ENCODE measurements at places on chromosomes 1 and 21. TPM values are rescaled to one million over a fixed set of nuclear protein-coding genes. Genes with fewer than 3 reads are reported as not detected.

DNA sequence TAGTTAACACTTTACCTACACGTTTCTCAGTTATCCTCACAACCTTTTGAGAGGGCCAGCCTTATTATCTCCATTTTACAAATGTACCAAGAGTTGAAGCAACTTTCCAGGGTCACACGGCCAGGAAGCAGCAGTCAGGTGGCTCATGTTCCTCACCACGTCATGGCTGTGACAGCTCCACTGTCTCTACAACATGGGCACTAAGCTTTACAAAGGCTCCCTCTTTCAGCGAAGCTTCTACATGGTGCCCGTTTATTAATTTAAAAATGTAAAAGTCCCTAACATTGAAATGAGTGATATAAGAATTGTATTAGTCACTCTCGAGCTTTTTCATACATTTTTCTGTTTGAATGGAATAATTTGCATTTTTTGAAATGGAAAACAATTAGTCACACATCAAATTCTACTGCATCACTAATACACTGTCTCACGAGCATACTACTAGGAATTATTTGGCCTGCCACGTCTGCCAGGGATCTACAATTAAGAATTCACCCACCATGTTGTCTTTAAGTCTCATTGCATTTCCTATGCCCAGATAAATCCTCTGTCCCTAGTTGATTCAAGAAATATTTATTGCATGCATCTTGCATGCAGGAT, 28.4 kb upstream of the LIN9 start:
- H3K36me3 ChIP-seq: no peaks in the 10 kb centered on the region
- no peaks in the 10 kb centered on the region for H3K27me3 ChIP-seq
- H3K4me1 ChIP-seq: no peaks in the 10 kb centered on the region
- no peak overlapping the region for H3K27ac ChIP-seq
- DNase-seq: no peak

- DNase-seq: no peak
- H3K4me1 ChIP-seq: no peaks in the 10 kb centered on the region
- H3K27ac ChIP-seq: no peak overlapping the region
- H3K4me3 ChIP-seq: no peak overlapping the region
These were observed 76.3 kb downstream of the ADARB1 start for GRCh38 chr21:45150638-45151131.

- H3K27ac ChIP-seq: no peak overlapping the region
- H3K36me3 ChIP-seq: no peaks in the 10 kb centered on the region
- H3K27me3 ChIP-seq: no peaks in the 10 kb centered on the region
- no peak overlapping the region for H3K4me3 ChIP-seq
- no peaks in the 10 kb centered on the region for H3K4me1 ChIP-seq
- DNase-seq: no peak
These were observed 38.8 kb upstream of the ADORA3 start for GRCh38 chr1:111542187-111542586.

DNA sequence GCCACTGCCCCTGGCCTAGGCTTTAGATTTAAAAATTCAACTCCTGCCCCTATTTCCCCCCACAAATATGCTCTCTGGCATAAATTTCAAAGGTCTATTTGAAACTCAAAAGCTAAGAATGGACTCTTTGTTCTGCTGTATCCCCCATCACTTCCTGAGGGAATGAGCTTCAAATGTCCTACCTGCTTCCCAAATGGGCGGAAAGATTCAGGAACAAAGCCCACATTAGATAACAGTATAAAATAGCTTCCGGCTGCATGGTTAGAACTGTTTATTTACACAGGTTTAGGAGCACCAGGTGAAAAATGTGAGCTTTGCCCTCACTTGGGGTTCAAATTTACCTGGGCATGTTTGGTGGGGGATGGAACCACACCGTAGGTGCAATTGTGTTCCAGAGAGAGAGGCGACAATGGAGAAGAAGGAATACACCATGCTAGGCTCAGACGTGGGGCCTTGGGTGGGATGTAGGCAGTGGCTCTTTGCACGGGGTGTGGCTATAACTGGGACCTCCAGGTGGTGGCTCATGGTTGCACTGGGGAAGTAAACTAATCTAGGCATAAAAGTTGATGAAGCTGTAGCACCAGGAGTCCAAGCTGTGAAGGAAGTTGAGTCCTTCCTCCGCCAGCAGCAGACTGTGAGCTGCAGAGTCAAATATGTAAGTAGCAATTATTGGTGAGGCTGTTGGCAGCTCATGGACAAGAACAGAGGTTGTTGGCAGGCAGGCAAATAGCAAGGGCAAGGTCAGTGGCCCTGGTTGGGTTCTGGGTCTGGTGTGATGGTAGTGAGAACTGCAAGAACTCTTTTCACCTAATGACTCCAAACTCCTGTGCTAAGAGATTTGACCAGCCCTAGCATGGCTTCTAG, 41.5 kb upstream of the SRSF10 start:
- H3K4me3 ChIP-seq: no peak overlapping the region
- H3K27ac ChIP-seq: peak overlapping the region; percentile 83
- no peak for DNase-seq
- H3K4me1 ChIP-seq: peaks cover 28% of the 10 kb centered on the region

GRCh38 chr21:19908390-19908789, 1089.8 kb upstream of the NCAM2 start:
- no peaks in the 10 kb centered on the region for H3K36me3 ChIP-seq
- H3K4me1 ChIP-seq: no peaks in the 10 kb centered on the region
- no peak for DNase-seq
- no peak overlapping the region for H3K27ac ChIP-seq
- no peak overlapping the region for H3K4me3 ChIP-seq

GRCh38 chr1:36106269-36106668, 17.6 kb downstream of the ADPRS start:
- H3K27me3 ChIP-seq: no peaks in the 10 kb centered on the region

GRCh38 chr1:77218477-77219165, 609 bp downstream of the PIGK start:
- no peaks in the 10 kb centered on the region for H3K27me3 ChIP-seq
- H3K4me3 ChIP-seq: peak overlapping the region; percentile 73
- DNase-seq: no peak
- H3K27ac ChIP-seq: peak overlapping the region; percentile 75
- H3K4me1 ChIP-seq: no peaks in the 10 kb centered on the region
- no peaks in the 10 kb centered on the region for H3K36me3 ChIP-seq

GRCh38 chr1:162903246-162903645, 42.3 kb upstream of the CCDC190 start:
- H3K27me3 ChIP-seq: no peaks in the 10 kb centered on the region
- no peaks in the 10 kb centered on the region for H3K4me1 ChIP-seq
- no peak overlapping the region for H3K4me3 ChIP-seq
- H3K27ac ChIP-seq: no peak overlapping the region

Gene PFKFB2
- 7.7 TPM for polyA plus RNA-seq

Gene DFFB
- 7.9 TPM for polyA plus RNA-seq

Gene PRPF38B
- polyA plus RNA-seq: 26.1 TPM

Gene SERTAD4
- 6.5 TPM for polyA plus RNA-seq

GRCh38 chr1:185338719-185339622, 21.9 kb upstream of the IVNS1ABP start:
- H3K27ac ChIP-seq: no peak overlapping the region
- no peaks in the 10 kb centered on the region for H3K27me3 ChIP-seq
- H3K4me3 ChIP-seq: no peak overlapping the region
- peaks cover 5% of the 10 kb centered on the region for H3K4me1 ChIP-seq

DNA sequence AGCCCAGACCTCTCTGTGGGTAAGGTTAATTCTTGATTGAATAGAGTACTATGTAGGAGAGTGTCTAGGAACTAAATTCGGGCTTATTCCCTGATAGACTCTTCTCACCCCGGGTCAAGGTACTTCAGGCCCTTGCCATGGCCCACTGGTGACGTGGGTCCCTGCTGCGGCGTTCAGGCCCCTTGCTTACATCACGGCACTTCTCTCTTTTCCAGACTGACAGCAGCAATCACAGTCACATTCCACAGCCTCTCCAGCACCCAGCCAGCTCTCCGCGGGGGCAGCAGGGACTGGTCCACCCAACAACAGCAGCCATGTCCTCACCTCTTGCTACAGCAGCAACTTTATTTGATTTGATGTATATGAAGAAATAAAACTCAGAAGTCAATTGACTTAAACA, 401.2 kb upstream of the VAMP3 start:
- DNase-seq: no peak
- no peaks in the 10 kb centered on the region for H3K36me3 ChIP-seq
- peaks cover 2% of the 10 kb centered on the region for H3K4me1 ChIP-seq
- no peaks in the 10 kb centered on the region for H3K27me3 ChIP-seq
- H3K4me3 ChIP-seq: no peak overlapping the region

DNA sequence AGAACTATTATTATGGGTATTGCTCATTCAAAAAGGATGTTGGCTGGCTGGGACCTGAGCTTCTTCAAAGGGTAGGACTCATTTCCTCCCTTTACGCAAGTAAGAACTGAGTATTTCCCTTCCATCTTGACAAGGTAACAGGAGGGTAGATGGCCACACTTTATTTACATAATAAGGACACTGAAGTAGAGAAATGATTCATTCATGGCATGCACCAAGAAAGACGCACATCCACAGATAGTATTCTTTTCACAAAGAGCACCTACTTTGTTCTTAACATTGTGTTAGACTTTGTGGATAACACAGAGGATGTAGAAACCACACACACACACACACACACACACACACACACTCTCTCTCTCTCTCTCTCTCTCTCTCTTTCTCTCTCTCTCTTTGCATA, 82.9 kb downstream of the FAM78B start:
- H3K4me1 ChIP-seq: no peaks in the 10 kb centered on the region
- no peaks in the 10 kb centered on the region for H3K27me3 ChIP-seq
- H3K27ac ChIP-seq: no peak overlapping the region
- H3K36me3 ChIP-seq: no peaks in the 10 kb centered on the region
- DNase-seq: no peak
- no peak overlapping the region for H3K4me3 ChIP-seq

Gene RHBG
- polyA plus RNA-seq: 19.5 TPM

GRCh38 chr21:14739590-14739989, 193.5 kb upstream of the SAMSN1 start:
- no peak overlapping the region for H3K27ac ChIP-seq
- no peak overlapping the region for H3K4me3 ChIP-seq
- no peaks in the 10 kb centered on the region for H3K27me3 ChIP-seq
- DNase-seq: no peak

Gene MMP23B
- 32.9 TPM for polyA plus RNA-seq

Gene LIPI
- polyA plus RNA-seq: 0.18 TPM

Gene GFI1
- polyA plus RNA-seq: 0.16 TPM

Gene NBPF1
- polyA plus RNA-seq: 78.8 TPM

DNA sequence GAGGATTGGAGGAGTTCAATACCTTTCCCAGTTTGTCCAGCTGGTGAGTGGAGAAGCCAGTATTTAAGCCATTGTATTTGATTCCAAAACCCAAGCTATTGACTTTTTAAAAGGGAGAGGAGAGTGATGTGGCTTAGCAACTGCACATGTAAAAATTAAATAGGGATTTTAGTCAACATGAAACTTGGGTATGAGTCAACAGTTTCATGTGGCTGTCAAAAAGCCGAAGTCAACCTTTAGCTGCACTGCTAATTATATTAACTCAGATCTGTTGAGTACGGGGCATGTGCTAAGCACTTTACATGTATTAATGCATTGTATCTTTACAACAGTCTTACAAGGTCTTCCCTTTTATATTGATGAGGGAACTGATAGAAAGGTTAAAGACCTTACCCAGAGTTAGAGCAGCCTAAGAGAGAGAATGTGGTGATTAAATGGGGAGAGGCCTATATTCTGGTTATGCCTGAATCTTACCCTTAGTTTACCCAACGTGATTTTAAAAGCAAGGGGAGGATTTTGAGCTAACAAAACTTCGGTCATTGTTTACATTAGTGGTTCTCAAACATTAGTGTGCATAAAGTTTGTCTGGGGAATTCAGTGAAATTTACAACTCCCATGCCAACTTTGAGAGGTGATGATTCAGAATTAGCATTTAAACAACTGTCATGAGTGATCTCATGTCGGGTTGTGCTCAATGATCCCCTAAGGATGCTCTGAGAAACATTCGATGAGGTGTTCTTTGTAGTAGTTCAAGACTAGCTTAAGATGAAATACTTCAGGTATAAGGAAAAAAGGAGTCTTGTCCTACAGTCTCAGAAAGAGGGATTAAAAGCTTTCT, 6.9 kb upstream of the SLC35F3 start:
- DNase-seq: no peak
- no peaks in the 10 kb centered on the region for H3K27me3 ChIP-seq
- no peaks in the 10 kb centered on the region for H3K4me1 ChIP-seq
- no peak overlapping the region for H3K27ac ChIP-seq

DNA sequence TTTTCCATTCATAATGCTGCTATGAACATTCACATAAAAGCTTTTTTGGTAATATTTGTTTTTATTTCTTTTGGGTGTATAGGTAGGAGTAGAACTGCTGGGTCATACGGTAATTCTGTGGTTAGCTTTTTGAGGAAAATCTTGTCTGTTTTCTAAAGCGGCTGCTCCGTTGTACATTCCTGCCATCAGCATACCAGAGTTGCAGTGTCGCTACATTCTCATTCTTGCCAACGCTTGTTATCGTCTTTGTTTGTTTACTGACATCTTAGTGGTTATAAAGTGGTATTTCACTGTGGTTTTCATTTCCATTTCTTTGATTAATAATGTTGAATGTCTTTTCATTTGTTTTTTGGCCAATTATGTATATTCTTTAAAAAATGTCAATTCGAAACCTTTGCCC, 469.8 kb upstream of the ZP4 start:
- H3K4me1 ChIP-seq: no peaks in the 10 kb centered on the region
- H3K27me3 ChIP-seq: no peaks in the 10 kb centered on the region
- H3K36me3 ChIP-seq: no peaks in the 10 kb centered on the region
- no peak overlapping the region for H3K27ac ChIP-seq
- DNase-seq: no peak

- no peaks in the 10 kb centered on the region for H3K4me1 ChIP-seq
- no peak for DNase-seq
- no peak overlapping the region for H3K4me3 ChIP-seq
- H3K27me3 ChIP-seq: no peaks in the 10 kb centered on the region
- H3K27ac ChIP-seq: no peak overlapping the region
These were observed 450.2 kb downstream of the KIF26B start for GRCh38 chr1:245604979-245605378.

- DNase-seq: no peak
- H3K27me3 ChIP-seq: no peaks in the 10 kb centered on the region
- no peak overlapping the region for H3K4me3 ChIP-seq
- H3K4me1 ChIP-seq: peaks cover 14% of the 10 kb centered on the region
- no peak overlapping the region for H3K27ac ChIP-seq
These were observed 13.1 kb downstream of the UTP11 start for GRCh38 chr1:38025664-38026063.

DNA sequence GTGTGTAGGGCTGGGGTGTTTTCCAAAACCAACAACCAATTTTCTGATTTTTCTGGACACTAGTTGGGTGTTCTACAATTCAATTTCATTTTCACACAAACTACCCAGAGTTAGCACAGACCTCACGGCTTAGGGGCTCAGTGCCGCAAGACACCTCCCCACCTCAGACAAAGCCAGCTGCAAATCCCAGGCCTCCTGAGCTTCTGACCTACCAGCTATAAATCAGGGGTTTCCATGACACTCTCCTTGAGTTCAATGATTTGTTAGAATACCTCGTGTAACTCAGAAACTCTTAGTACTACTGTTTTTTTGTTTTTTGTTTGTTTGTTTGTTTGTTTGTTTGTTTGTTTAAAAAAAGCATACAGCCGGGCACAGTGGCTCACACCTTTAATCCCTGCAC, 28.7 kb upstream of the FAM89A start:
- no peaks in the 10 kb centered on the region for H3K36me3 ChIP-seq
- DNase-seq: no peak
- no peak overlapping the region for H3K4me3 ChIP-seq

Data from ovary (tissue), 10 donors.